Stimulated activated CD8-positive, alpha-beta memory T cell treated with anti-CD3 and anti-CD28 coated beads, Interleukin-7, amount 100 ng/mL, for 1 hour (primary cell): ENCODE measurements at places on chromosomes 11 and 22.
A peak's percentile ranks its signal among the peaks of the same experiment; 100 is the strongest.

- no peak for DNase-seq
These were observed 92.6 kb upstream of the PDGFD start for GRCh38 chr11:104256525-104256924.

- DNase-seq, result no peak
These were observed 77.2 kb upstream of the INCENP start for GRCh38 chr11:62046568-62047100.

DNA sequence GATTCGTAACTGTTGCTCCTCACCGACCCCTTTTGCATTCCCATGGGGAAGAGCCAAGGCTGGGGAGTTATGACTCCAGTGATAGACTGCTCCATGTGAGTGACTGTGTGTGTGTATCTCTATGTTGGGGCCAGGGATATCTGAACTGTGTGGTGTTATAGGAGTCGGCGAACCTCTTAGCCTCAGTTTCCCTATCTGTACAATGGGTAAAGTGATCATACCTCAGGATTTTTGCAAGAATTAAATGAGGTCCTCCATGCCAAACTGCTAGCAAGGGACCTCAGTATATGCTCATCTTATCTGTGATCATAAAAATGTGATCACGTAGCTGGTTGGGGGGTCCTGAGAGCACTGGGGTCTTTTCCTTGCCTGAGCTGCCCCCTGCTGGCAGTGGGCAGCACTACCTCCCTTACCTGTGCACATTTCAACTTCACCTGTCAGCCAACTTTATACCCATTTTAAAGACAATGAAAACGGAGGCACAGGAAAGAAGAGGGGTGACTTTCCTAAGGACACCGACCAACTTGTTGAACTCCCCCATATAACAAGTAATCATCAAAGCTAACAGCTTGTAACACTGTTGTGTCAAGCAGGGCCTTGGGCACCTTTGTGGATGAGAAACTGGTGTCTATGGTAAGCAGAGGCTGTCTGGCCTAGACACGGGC, 1.4 kb upstream of the DPP3 start:
- DNase-seq, result no peak

DNA sequence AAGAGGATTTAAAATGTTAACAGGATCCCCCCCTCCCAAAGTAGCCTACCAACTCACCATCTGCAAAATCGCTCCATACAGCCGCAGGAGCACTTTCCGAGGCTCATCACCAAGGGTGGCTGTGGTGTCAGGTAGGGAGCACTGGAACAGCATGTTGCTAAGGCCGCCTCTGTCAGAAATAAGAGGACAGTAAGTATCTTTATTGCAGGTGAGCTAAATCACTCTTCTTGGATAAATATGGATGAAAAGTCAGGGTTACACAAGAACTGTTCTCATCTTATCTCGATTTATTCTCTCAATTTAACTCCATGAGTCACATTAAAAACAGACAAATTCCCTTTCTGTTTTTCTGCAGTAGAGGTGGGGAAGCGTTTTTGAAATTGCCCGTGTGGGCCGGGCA, 24.2 kb downstream of the CHKA start:
- DNase-seq, result no peak

GRCh38 chr22:29202212-29203192, 3.2 kb upstream of the EMID1 start:
- DNase-seq, result peak; percentile 10

DNA sequence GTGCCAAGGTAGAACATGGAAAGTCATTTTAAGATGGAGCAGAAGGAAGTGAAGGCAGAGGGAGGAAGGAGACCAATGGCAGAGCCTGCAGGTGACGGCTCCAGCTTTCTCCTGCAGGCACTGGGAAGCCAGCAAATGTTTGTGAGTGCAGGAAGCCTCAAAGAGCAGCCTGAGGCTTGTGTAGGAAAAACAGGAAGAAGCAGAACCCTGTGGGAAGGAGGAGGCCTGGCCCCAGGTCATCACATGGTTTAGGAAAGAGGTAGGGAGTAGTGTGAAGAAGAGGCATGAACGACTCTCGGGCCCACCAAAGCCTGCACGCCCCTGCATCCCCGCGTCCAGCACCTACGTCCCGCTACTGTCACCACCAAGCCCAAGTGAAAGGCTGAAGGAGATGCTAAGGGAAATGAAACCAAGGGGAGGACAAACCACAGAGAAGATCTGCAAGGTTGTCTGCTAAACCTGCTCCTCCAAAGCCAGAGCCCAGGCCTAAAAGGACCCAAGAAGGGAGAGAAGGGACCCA, 151.5 kb downstream of the CHST1 start:
- no peak for DNase-seq

DNA sequence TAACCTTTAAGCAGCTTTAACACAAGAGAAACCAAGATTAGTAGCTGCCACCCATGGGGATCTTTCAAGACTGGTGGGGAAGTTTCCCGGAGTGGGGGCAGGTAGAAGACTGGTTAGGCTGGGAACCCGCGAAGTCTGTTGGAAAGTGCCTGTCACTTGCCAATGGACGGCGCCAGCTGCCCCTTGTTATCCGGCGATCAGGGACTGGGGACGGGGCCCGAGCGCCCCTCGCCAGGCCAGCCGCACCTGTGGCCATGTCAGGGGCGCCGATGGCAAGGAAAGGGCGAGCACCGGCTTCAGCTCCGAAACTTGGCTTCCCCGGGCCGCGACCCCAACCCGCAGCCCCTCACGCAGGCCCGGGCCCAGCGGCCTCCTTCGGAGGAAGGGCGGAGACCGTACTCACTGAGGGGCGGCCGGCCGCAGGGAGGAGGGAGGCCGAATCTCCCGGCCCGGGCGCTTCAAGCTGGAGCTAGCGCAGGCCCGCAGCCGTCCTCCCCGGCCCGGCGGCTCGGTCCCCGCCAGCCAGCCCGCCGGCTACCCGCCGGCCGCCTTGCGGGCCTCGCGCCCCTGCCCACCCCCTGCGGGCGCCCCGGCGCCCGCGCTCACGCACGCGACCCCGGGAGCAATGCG, 539 bp downstream of the EIF4ENIF1 start:
- DNase-seq, result no peak

GRCh38 chr11:94923004-94923334, 50.4 kb downstream of the CWC15 start:
- no peak for DNase-seq

DNA sequence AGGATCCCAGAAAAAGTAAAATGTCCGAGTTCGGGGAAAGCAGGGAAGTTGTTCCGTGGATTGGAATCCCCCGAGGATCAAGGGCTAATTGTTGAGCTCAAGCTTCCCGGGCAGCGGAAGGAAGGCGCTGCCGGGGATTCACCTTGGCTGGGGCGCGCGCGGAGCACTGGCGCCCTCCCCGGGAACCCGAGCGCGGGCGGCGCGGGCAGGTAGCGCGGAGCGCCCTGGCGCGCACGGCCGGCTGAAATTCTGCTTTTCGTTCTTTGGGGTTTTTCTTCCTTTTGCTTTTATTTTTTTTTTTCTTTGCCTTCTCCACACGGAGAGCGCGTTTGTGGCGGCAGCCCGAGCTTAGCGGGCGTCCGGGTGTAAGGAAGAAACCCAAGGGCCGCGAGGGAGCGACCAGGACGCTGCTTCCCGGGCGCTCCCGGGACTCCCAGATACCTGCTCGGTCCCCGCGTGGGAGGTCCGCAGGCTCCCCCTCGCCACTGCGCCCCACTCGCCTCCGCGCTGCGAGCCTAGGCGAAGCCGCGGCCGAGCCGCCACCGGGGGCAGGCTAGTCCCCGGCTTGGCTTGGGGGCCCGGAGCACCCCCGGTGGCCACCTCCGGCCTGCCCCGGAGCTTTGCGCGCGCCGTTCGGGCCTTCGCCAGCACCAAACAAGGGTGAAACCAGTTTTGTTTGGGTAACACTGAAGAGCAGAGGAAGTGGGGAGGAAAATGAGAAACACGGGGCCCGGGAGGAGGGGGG, 4.8 kb upstream of the IGF2 start:
- no peak for DNase-seq

- no peak for DNase-seq
These were observed 38.2 kb upstream of the OR5AK2 start for GRCh38 chr11:56950510-56950909.

GRCh38 chr22:30178181-30179126, 68.1 kb downstream of the LIF start:
- no peak for DNase-seq

DNA sequence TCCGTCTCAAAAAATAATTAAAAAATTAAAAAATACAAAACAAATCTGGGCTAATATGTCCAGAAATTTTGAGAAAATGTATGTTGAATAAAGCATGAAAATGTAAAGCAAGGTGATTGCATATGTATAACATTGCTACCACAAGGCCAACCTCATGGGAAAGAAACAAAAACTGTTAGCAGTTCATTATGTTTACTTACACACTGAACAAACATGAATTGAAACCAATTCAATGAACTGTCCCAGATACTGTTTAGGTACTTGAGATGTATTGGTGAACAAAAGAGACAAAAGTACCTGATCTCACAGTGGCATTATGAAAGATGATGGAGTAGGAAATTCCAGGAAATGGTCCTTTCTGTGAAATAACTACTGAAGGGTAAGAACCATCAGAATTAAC, 43.8 kb upstream of the IGLL5 start:
- DNase-seq, result no peak

- no peak for DNase-seq
These were observed 3.8 kb downstream of the DGCR2 start for GRCh38 chr22:19118329-19118880.

- DNase-seq, result no peak
These were observed 9.1 kb downstream of the TIMP3 start for GRCh38 chr22:32810555-32811133.

GRCh38 chr22:37079668-37080171, 28.2 kb downstream of the KCTD17 start:
- DNase-seq, result peak; percentile 54

- DNase-seq, result no peak
These were observed 41.2 kb upstream of the POLD3 start for GRCh38 chr11:74550991-74551753.

DNA sequence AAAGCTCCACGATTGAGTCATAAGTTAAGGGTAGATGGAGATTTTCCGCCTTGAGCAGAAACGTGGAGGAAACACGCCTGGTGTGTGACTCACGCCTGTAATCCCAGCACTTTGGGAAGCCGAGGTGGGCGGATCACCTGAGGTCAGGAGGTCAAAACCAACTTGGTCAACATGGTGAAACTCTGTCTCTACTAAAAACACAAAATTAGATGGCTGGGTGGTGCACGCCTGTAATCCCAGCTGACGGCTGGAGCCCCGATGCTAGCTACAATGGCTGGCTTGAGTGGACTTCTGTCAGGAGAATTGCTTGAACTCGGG, 17.3 kb upstream of the DGCR8 start:
- DNase-seq, result no peak

GRCh38 chr11:108670451-108670850, 5.6 kb downstream of the DDX10 start:
- DNase-seq, result no peak

DNA sequence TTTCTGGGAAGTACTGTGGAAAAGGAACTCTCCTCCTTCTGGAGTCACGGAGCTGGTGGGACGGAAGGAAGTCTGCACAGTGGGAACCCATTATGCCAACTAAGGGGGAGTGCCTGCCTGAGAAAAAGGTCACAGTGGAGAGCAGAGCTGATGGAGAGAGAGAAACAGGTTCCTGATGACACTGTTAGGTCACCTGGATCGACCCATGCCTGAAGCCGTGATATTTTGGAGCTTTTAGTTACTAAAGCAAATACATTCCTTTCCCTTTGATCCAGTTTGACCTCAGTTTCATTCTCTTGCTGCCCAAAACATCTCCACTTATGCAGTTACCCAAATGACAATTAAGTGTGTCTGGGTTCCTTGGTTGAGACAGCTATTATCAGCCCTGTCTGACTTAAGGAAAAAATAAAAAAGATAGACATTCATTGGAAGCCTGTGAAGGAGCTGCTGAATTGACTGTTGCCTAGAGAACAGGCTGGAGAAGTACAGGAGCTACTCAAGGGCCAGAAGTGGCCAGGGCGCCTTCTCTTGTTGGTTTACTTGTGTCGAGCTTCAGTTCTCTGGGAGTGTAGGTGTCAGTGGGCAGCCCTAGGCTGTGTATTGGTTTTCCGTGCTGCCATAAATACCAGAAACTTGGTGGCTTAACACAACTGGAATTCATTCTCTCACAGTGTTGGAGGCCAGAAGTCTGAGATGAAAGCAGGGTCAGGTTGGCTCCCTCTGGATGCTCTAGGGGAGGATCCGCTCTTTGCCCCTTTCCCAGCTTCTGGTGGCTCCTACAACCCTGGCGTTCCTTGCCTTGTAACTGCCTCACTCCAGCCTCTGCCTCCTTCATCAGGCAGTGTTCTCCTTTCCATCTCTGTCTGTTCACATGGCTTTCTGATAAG, 13.6 kb downstream of the MRGPRD start:
- no peak for DNase-seq

- DNase-seq, result no peak
These were observed at the start of gene DDX25 for GRCh38 chr11:125903711-125904659. TSS of gene DDX25 (plus strand) at chr11:125904508. CDS start at chr11:125904518, 10 bp downstream.

DNA sequence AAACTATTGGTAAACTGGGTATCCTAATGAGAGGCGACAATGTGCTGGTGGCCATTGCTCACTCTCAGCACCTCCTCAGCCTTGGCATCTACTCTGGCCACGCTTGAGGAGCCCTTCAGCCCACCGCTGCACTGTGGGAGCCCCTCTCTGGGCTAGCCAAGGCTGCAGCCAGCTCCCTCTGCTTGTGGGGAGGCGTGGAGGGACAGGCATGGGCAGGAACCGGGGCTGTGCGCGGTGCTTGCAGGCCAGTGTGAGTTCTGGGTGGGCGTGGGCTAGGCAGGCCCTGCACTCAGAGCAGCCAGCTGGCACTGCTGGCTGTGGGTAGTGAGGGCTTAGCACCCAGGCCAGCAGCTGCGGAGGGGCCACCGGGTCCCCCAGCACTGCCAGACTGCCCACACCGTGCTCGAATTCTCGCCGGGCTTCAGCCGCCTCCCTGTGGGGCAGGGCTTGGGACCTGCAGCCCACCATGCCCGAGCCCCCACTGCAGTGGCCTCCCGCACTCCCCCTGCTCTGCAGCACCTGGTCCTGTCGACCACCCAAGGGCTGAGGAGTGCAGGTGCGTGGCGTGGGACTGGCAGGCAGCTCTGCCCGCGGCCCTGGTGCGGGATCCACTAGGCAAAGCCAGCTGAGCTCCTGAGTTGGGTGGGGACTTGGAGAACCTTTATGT, 575.9 kb upstream of the ANO3 start:
- no peak for DNase-seq

GRCh38 chr11:127815331-127815730, 772.0 kb downstream of the ETS1 start:
- DNase-seq, result no peak

- no peak for DNase-seq
These were observed 14.3 kb upstream of the RIC3 start for GRCh38 chr11:8183111-8183510.
